ENCODE measurements at places on chromosomes 6 and 20.

DNA sequence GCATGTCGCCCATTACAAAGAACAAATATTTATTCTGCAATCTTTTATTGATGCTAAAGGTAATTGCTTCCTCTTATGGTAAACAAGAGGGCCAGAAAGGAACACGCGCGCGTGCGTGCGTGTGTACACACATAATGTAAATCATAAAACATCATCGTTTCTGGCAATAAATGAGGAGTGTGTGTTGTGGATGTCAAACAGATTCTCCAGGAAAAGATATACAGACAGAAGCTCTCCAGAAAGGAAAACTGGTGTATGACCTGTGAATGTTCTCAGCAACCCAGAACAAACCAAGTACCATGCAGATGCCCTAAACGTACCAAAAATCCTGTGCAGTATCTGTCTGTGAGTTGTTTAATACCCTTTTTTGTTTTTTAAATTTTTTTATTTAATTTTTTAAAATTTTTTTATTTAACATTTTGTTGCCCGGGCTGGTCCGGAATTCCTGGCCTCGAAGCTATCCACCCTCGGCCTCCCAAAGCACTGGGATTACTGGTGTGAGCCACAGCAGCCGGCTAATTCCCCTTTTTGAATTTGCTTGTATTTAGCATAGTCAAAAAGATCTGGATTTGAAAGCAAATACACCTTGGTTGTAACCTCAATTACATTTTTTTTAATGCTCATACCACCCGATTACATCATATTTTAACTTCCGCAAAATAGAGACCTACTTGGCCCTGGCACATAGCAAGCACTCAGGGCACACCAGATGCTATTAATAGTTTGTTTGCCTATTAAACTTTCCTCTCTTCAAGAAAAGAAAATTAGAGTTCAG lies 909 bp upstream of the NUDT3 start:
- no peak for DNase-seq

DNA sequence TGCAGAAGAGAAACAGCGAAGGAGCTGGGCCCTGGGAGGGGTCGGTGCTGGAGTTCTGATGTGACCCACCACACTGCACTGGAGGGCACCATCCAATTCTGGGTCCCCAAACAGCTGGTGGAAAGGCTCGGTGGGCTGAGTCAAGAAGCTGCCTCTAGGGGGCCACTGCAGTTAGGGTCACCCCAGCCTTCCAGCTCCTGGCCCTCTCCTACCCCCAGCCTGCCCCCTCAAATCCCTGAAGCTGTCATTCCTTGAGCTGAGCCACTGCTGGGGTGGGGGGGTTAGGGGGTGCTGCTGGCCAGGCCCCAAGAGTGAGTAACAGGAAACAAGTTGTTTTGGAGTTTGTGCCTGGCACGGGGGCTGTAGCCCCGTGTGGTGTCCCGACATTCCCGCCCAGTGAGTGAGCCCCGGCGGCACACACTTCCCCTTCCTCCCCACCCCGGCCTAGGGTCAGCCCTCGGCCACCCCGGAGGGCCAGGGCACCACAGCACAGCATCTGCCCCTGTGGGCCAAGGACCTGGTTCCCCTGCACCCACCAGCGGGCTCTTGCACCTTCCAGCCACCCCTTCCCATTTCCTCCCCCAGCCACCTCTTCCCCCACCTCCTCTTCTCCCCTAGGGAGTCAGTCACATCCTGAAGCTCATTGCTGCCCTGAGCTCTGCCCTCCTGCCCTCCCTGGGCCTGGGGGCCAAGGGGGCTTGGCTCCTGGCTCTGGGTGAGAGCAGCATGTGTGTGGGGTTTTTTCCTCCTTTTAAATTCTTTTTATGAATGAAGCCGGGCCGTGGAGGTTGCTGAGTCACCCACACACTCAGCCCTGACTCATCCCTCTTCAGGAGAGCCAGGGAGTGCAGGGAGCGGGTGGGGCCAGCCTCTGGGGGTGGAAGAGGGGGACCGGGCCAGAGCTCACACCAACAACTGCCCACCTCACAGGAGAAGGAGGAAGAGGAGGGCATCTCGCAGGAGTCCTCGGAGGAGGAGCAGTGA lies 4.6 kb downstream of the SMIM29 start:
- DNase-seq, result no peak

GRCh38 chr6:112466373-112467151 lies 119.4 kb downstream of the RFPL4B start:
- DNase-seq, result no peak

DNA sequence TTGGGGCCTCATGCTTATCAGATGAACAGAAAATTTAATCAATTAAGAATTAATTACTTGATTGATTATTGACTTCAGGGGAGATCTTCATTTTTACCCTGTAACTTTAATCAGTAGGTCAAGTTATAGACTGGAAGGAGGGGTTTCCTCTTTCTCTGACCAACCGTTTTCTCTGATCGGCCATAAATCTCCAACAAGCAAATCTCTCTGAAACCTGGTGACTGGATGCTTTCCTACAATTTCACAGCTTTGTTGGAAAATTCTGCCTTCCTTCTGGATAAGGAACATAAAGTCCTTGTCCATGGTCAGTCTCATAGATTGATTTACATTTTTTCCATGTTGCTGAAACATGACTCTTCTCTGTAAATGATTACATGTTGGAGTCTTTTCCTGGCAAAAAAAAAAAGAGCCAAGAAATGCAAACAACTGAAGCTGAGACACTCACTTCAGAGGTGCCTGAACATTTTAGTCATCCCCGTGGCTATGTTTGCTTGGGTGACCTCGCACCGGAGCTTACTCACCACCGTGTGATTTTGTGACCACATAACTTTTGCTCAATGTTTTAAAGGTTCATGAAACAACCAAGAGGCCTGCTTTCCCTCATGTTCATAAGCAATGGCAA lies 31.0 kb downstream of the IRF4 start:
- no peak for DNase-seq

GRCh38 chr6:109963598-109964170 lies 14.4 kb upstream of the GPR6 start:
- no peak for DNase-seq

DNA sequence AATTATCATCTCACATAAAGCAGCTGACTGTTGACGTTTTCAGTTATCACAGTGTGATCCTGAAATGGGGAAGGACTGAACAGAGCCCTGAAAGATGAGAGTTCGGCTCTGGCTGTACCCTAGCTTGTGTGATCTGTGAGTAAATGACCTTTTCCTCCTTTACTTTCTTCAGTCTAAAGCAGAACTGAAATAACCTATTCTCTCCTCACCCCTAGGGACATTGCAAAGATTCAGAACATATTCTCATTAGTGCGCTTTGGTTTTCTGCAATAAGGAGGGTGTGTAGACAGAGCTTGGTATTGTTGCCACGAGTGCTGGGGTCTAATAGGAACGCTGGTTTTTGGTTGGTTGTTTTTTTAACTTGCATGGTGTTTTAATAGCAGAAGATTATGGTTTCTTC lies 16.7 kb downstream of the FARS2 start:
- no peak for DNase-seq

GRCh38 chr20:13205848-13206434 lies 15.1 kb upstream of the ISM1 start:
- no peak for DNase-seq

- DNase-seq, result no peak
These were observed 61.4 kb downstream of the CD24 start for GRCh38 chr6:106913111-106913510.

DNA sequence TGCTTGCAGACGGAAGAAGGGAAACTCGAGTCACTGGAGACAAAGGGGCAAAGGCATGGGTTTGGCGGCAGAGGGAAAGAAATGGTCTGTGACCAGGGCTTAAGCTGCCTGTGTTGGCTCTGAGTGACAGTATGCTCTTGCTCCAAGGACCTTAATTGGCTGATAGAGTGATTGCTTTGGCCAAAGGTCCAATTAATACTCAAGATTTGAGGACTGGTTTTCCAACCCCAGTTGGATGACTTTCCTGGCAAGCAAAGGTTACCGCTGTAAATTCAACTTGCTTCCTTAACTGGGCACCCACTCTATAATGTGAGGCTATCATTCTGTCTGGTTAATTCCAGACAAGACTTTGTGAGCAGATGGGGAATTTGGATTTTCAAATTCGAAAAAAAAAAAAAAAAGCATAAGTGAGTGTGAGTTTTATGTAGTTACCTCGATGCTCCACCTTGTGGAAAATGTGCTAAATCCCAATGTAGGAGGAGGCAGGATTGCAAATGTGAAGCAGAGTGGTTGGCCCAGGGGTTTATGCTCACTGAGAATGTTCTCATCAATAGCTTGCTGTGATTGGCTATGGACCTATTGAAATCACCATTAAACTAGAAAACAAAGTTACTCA lies 150.7 kb upstream of the GMDS start:
- no peak for DNase-seq

GRCh38 chr20:48075591-48076174 lies 290.4 kb upstream of the SULF2 start:
- DNase-seq, result no peak

GRCh38 chr20:1616858-1617434 lies 2.9 kb downstream of the SIRPB1 start:
- no peak for DNase-seq

GRCh38 chr6:115272311-115272710 lies 788.4 kb downstream of the FRK start:
- DNase-seq, result no peak

- no peak for DNase-seq
These were observed 8.6 kb upstream of the LBP start for GRCh38 chr20:38337561-38338140.

DNA sequence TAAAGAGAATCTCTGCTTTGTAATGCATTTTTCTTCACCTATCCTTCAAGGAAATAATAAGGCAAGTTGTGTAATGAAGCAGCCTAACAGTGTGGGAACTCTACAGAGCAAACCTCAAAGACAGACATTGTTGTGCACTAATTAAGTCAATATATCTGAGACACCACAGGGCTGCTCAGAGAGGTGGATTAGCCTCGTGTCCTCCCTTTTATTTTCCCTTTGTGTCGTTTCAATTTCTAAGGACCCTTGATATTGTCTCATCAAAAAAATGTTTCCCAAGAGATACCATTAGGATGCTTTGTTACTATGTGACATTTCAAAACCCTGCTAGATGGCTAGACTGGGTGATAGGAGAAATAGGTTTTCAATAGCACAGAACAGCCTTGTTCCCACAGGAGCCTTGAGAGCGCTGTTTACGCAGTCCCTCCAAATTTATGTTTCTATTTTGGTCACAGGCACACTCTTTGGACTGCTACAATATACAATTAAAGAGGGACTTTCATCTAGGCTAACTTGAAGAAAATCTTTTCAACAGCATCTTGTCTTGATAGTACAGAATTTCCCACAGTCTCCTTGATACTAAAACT lies 23.1 kb downstream of the UBE3D start:
- no peak for DNase-seq

- DNase-seq, result no peak
These were observed 5.1 kb upstream of the MAP1LC3A start for GRCh38 chr20:34553366-34553867.

GRCh38 chr20:44296011-44296410 lies 15.0 kb downstream of the FITM2 start:
- DNase-seq, result no peak

GRCh38 chr6:142242269-142242668 lies 59.5 kb upstream of the ADGRG6 start:
- no peak for DNase-seq

DNA sequence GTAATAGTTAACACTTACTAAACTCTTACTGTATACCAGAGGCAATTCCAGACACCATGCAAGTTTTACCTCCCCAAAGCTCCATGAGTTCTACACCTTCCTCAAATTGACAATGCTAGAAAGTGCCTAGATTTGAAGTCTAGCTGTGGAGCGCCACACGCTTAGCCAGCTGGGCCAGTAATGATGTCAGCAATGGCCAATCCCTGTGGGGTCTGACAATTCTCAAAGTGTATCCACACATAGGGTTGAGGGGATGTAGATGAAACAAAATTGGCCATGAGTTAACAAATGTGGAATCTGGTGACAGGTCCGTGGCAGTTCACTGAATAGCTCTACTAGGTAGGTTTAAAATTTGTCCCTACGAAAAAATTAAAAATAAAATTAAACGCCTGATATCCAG lies 1.3 kb downstream of the ZNF343 start:
- no peak for DNase-seq

DNA sequence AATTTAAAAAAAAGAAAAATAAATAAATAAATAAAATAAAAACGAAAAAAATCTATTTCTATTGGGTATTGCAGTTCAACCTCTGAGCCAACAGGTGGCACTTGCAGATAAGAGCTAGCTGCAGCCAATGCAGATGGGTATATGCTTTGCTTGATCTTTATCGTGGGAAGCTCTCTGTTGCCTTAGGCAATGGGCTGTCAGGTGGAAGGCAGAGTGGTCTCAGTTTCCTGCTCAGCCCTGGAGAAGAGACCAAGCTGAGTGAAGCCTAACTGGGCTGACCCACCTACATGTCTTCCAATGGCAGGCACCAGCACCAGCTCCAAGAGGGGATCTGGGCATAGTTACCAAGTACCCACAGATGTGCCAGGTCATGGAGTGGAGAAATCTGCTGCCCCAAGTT lies 95.0 kb downstream of the AK9 start:
- DNase-seq, result no peak

DNA sequence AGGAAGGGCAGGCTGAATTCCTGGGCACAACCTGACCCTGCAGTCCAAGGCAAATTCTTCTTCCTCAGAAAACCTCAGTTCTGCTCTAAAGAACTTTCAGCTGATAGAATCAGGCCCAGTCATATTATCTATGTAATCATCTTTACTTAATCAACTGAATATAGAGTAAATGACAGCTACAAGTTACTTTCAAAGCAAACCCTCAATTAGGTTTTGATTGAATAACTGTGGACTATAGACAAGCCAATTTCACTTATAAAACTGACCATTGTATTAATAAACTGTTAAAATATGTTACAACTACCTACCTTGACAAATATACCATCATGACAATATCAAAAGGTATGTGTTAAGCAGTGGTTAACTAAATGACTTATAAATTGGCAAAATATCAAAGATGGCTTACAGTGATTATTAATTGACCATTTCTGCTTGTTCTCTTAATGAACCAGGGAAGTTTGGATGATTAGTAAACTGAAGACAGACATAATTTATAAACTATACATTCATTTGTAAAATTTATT lies 46.1 kb upstream of the ADGRF5 start:
- no peak for DNase-seq

- no peak for DNase-seq
These were observed 33.3 kb upstream of the ARMH2 start for GRCh38 chr6:24831771-24832716.

DNA sequence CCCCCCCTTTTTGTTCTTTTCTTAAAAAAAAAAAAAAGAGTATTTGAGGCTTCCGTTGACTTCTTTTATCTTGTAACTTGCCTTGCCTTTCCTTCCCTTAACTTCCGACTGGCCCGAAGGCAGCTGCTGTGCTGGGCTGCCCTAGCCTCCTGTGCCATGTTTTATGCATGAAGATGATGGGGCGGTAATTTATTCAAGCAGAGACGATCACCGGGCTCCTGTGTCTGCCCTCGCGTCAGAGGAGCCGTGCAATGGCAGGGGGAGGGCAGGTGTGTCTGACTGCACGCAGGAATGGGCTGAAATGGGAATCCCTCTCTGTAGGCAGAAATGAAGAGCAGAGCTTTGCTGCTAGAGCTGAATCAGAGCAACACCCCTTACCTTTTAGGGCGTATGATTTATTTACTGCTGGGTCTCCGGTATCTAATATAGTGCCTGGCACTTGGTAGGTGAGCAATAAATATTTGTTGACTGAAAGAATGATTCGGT lies 106.3 kb upstream of the RIPOR2 start:
- no peak for DNase-seq
